Fibroblast of gingiva (primary cell): ENCODE measurements at places on chromosomes 5 and 9.

DNA sequence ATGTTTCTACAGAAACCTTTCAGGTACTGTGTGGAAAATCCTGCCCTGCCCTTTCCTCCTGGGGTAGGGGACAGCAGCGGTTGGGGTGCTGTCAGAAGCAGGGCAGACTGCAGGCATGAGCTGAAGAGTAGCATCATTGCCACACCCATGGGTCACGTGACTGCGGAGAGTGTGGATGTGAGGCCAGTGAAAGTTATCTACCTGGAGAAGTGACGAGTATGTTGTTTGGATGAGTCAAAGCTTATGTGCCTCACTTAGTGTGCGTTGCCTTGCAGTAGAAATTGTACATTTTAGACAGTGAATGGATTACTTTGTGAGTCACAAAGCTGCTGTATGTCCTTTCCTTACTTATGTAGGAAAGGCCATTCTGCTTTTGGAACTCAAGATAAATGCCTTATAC lies 21.7 kb upstream of the ACTBL2 start:
- DNase-seq: no peak

- DNase-seq: no peak
Observed at GRCh38 chr5:113224605-113225065, 210.2 kb downstream of the TSSK1B start.

DNA sequence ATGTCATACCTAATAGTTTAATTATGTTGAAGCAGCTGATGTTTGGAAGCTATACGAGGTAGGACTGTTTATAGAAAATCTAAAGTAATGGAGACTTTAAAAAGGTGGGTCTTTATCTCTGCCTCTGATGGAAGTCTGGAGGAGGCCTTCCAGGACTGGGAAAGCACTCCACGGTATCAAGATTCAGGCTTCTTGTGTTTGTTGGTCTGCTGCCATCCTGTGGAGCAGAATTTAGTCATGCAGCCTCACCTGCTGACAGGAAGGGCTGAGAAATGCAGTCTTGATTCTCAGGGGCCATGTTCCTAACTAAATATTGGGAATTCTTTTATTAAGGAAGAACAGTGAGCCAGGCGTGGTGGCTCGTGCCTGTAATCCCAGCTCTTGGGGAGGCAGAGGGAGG lies 15.9 kb downstream of the SPDL1 start:
- no peak for DNase-seq

DNA sequence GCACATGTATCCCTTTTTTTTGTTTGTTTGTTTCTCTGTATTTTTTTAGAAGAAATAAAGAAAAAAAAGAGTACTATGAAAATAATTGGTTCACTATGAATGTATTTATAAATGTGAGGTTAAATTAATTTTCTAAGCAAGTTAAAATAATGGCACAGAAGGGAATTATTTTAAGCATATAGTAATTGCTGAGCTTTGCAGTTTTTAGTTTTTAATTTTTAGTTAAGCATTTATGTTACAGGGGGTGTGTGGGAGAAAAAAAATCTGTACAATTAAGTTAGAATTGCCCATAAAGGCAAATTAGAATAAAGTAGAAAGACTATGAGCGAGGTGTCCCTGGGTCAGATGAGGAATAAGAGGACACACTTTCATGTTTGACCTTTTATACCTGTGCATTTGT lies 152.6 kb downstream of the CDH18 start:
- no peak for DNase-seq

- DNase-seq: no peak
Observed at GRCh38 chr9:617445-618085, 223.9 kb upstream of the DMRT1 start.

DNA sequence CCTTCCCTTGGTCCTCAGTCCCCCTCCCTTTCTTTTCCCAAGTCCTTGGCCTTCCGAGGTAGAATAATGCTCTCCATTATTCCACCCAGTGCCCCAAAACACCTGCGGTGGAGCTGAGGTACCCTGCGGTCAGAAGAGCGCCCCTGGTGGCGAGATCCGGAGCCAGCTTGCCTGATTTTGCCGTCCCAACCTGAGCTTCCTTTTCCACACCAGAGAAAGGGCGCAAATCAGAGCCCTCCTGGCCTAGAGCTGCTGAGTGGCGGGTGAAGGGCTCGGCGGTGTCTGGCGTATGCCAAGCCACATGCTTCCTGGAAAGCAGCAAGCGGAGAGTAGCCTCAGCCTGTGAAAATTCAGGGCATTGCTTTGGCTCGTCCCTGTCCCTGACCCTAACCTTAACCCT lies 21.1 kb upstream of the CARTPT start:
- no peak for DNase-seq
